Urinary bladder (tissue), 4 donors: ENCODE measurements at places on chromosomes 1 and 21. TPM values are rescaled to one million over a fixed set of nuclear protein-coding genes. Genes with fewer than 3 reads are reported as not detected.

Gene EPHA10
- 0.05 TPM for total RNA-seq

- DNase-seq: no peak
Observed at GRCh38 chr1:53557830-53558738, 98.9 kb downstream of the DMRTB1 start.

- DNase-seq: no peak
Observed at GRCh38 chr1:44950434-44950833, 36.0 kb downstream of the EIF2B3 start.

DNA sequence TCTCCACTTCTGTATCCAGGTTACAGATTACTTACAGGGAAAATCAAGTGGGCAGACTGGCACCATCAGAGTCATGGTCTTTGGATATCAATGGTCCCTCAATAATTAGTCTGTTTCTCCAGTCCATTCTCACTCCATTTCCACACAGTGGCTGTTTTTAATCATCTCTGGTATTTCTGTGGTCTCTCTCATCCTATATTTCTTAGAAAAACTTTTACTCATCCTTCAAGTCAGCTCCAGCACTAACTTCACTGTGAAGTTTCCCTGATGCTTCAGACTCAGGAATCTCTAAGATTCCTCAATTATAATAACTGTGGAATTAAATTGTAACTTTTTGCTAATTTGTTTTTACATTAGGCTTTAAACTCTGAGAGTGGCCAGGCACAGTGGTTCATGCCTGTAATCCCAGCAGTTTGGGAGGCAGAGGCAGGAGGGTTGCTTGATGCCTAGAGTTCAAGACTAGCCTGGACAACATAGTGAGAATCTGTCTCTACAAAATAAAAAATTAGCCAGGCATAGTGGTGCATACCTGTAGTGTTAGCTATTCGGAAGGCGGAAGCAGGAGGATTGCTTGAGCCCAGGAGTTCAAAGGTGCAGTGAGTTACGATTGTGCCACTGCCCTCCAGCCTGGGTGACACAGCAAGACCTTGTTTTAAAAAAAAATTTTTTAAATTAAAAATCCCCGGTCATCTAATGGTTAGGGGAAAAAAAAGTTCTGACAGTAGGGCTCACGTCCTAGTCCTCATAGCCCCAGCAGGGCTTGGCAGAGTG lies 10.6 kb downstream of the CD160 start:
- DNase-seq: no peak

DNA sequence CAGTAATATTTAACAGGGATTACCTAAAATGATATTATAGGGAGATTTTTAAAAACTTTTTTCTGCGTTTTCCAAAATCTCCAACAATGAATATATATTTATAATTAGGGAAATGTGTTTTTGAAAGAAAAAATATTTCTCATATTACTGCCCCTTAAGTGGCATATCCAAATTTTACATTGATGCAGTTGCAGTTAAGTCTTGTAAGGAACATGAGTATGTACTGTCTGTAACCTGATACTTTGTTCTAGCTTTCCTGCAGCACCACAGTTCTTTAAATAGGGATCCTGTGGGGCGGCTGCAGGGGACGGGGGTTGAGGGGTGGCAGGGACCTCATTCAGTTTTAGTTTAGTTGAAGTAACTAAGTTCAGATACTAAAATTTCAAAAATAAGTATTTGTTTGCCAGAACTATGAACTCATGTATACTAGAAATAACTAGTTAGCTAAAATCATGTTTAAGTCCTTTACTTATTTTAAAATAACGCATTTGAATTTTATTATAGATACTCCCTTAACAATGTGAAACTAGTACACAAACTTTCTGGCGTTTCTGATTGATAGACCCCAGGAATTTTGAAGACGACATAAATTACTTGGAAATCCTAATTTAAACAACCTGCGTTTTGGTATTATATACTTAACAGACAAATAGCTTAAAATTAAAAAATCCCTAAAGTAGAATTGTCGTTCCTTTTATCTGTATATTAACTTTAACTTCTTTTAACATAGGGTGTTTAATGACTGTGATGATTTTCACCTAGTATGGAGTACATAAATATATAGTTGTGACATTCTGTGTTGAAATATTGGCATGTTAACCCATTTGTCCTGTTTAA lies 639 bp upstream of the DNAJB4 start:
- no peak for DNase-seq
